ENCODE measurements at places on chromosomes 5 and 9.

GRCh38 chr5:171131497-171131896 is 177.6 kb upstream of the TLX3 start:
- DNase-seq = no peak

GRCh38 chr5:86152988-86153560 is 464.7 kb upstream of the COX7C start:
- no peak for DNase-seq

DNA sequence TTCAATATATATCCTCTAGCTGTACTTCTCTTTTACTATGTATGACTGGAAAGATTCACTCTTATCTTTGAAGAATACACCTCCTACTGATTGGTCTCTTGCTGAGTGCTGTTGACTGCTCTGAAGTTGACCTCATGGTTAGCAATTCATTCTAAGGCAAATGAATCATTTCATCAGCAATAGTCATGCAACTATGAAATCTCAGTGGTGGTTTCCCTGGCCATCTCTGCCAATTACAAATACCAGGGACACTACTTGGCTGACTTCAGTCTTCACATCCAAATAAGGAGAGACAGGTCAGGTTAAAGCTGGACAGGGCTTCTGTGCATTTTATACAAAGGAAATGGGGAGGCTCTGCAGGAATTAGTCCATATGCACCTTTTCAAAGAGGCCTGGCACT is 333.5 kb upstream of the ACTBL2 start:
- DNase-seq = no peak

- DNase-seq = no peak
Observed at GRCh38 chr9:93076101-93076791, 17.7 kb downstream of the SUSD3 start.

GRCh38 chr9:113540466-113540865 is 76.9 kb downstream of the RGS3 start:
- no peak for DNase-seq

DNA sequence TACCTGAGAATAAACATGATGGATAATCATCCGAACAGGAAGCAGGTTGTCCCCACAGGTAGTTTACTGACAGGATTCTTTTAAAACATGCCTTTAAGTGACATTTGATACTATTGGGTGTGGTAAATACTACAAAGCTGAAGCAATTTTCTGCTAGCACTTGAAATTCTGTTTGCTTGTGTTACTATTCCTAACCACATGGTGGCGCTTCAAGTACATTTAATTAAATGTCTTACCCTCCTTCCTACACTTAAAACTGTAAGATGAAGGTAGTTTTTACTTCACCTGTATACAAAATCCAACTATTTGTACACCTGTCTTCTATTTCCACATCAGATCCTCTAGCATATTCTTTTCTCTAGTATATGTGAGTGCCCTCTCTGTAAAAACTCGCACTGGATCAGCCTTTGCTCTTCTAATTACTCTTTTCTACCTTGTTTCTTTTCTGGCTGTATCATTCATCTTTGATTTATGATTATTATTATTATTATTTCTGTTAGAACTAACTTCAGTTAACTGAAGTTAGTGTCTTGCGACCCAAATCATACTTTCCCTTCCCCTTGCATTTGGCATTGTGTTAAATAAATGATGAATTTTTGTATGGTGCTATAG is 18.4 kb downstream of the SLC25A46 start:
- DNase-seq = no peak

- DNase-seq = no peak
Observed at GRCh38 chr9:129851821-129852220, 16.6 kb downstream of the USP20 start.

DNA sequence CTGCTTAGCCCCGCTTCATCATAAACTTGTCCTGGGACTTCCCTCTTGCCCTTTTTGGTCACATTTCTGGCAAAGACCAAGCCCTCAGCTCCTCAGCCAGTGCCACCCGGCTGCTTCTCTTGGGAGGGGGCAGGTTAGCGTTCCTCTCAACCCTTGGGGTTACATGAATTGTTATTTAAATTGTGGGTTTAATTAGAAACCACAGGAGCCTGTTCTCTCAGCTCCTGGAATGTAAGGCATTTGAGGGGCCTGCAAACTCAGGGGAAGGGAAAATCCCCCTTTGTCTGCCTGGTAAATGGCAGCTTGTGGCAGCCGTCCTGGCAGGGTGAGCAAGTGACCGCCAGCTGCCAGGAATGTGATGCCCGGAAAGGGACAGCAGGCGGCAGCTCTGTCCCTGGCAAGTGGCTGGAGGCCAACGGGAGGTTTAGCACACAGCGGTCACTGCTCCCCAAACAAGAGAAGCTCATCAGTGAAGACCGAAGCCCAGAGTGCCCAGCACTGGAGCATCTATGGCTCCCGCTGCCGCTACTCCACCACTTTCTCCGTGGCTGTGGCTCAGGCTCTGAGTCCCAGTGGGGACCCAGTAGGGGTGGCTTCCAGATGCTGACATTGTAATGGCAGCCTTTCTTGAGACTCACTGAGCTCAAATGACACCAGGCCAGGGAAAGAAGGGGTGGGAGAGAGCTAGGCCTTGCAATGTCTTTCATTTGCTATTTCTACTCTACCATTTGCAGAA is 51.7 kb downstream of the SHB start:
- no peak for DNase-seq

- no peak for DNase-seq
Observed at GRCh38 chr5:122701640-122702523, 73.0 kb upstream of the SNX2 start.

DNA sequence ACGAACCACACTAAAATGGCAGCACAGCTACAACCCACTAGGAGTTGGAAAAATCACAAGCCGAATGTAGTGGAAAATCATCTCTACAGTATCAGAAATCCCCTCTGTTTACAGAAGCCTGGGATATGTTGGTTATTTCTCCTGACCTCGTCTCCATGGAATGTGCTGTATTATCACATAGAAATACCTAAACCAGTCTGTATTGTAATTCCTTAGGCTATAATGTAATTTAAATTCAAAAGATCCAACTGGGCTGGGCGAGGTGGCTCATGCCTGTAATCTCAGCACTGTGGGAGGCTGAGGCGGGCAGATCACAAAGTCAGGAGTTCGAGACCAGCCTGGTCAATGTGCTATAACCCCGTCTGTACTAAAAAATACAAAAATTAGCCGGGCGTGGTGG is 244.8 kb upstream of the MPDZ start:
- no peak for DNase-seq

- no peak for DNase-seq
Observed at GRCh38 chr5:119789406-119790117, 160.2 kb downstream of the FAM170A start.

DNA sequence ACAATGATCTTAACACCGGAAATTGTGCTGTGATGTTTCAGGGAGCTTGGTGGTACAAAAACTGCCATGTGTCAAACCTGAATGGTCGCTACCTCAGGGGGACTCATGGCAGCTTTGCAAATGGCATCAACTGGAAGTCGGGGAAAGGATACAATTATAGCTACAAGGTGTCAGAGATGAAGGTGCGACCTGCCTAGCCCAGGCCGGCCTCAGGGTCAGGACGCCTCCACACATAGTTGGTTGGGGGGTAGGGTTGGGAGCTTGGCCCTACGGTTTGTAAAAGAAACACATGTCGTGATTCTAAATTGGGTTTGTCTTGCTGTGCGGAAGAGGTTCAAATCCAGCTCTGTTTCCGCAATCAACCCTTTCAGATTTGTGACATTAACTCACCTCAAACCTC is 6.6 kb downstream of the FCN2 start:
- DNase-seq = no peak

GRCh38 chr5:76716456-76717157 is 681 bp downstream of the F2R start:
- no peak for DNase-seq

DNA sequence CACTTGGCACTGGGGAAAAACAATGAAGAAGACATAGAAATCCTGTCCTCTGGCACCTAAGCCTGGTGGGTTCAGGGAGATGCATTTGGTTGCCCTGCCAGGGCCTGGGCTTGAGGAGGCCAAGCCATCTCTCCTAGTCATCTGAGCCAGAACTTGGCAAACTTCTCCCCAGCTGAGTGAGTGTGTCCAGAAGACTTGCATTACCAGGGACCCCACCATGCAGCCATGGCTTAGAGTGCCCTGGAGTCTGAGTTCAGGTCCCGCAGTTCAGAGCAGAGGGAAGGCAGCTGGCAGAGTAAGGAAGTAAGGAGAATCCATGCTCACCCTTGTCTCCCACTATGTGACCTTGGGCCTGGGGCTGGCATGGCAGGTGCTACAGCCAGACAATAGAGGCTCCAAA is 37.4 kb upstream of the FCN1 start:
- DNase-seq = no peak

DNA sequence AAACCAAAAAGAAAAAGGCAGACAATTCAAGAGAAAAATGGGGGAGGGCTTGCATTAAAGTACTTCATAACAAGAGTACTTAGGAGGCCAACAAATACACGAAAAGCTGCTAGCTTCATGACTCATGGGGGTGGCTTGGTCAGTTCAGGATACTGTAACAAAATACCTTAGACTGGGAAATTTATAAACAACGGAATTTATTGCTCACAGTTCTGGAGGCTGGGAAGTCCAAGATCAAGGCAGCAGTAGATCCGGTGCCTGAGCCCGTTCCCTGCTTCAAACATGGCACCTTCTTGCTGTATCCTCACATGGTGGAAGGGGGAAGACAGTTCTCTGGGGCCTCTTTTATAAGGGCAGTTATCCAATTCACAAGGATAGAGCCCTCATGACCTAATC is 111.4 kb downstream of the C9orf50 start:
- DNase-seq = no peak

DNA sequence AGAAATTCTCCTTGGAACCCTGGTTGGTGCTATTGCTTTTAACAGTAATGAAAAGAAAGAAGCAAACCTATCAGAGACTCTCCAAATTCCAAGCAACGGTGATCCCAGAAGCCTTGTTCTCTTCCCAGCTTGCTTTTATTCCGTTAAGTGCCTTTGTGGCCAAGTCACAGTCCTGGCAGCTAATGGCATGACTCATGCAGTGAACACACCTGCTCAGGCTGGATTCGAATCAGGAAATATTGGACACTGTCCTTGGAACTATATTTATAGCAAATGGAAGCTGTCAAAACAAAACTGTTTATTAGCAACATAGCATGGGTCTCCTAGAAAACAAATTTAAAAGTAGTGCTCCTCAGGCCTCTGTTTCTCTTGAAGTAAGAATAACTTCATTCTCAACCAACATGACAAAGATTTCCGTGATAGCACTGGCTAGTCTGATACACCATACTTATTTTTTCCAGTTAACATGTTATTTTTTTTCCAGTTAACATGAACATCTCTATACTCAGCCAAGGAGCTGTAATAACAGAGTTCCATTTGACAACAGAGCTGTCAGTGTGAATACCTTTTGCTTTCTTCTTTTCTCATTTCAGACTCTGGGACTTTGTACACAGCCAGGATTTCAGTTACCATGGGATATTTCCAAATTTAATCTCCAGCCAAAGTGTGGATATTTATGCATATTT is 502.4 kb downstream of the GADD45G start:
- no peak for DNase-seq

DNA sequence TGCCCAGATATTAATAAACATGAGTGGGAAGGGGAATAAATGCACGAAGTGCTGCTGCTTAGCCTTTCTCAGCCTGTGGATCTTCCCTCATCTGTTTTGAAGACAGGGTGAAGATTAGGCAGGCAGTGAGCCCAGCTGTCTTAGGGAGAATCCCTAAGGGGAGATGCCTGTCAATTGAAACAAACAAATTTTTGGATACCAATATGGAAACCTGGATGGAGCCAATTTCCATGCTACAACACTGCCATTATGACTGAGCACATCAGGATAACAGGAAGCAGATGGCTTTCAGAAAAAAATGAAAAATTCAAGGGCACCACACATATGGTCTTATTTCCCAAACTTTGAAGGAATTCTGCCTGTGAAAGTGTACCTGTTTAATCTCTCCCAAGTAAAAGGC is 80.3 kb downstream of the HMHB1 start:
- DNase-seq = no peak

- DNase-seq = no peak
Observed at GRCh38 chr9:129401623-129402370, 219.1 kb downstream of the C9orf50 start.

GRCh38 chr5:17228821-17229291 is 11.4 kb downstream of the BASP1 start:
- DNase-seq = no peak

GRCh38 chr5:91206734-91207133 is 176.4 kb downstream of the ARRDC3 start:
- no peak for DNase-seq

Data from progenitor cell of endocrine pancreas (in vitro differentiated cells).